ENCODE measurements at places on chromosomes 6 and 20. TPM values are rescaled to one million over a fixed set of nuclear protein-coding genes. Genes with fewer than 3 reads are reported as not detected.

DNA sequence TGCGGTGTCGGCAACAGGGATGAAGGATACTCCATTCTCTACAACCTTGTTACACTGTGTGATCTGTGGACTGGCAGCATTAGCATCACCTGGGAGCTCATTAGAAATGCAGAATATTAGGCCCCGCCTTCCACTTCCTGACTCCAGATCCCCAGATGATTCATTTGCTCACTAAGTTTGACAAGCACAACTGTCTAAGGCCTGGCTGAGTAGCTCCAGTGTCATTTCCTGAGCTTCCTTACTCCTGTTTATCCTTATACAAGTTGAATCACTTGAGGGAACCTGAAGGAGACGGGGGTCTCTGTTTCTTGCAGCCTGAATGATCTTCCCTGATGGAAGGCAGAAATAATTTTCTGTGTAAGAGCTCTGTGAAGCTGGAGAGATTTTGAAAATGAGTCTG is 32.7 kb upstream of the PROKR2 start:
- no peak for DNase-seq

DNA sequence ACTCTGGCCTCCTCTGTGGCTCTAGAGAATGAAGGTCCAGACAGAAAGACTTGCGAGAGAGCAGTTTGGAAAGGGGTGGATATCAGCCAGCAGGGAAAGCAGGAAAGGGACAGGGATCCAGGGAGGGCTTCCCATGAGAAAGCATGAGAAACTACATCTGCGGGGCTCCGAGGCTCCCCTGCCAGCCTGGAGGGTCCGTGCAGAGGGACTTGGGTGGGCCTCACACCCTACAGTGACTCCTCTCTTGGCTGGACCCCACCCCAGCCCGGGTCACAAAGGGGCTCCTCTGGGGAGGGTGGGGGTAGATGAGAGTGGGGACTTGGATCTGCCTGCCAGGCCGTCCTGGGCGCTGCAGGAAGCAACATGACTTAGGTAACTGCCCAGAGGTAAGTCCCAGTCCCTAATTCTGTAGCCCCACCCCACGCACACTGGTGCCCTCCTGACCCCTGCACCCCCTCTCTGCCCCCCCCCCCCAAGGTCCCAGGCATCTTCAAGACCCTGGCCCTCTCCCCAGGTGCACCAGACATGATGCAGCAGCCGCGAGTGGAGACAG is at the start of gene TMEM239:
Gene TMEM239 (plus strand): TSS at position 335 of the 553 bp plus-strand sequence. CDS start 191 bp downstream, at position 526.
- no peak for DNase-seq

GRCh38 chr20:4040283-4041179 is 25.2 kb upstream of the RNF24 start:
- no peak for DNase-seq

- no peak for DNase-seq
Observed at GRCh38 chr20:58900397-58900796, 47.9 kb downstream of the GNAS start.

The DNAH8 gene
- 0.05 TPM for total RNA-seq

The SEMG2 gene
- 0.09 TPM for total RNA-seq

DNA sequence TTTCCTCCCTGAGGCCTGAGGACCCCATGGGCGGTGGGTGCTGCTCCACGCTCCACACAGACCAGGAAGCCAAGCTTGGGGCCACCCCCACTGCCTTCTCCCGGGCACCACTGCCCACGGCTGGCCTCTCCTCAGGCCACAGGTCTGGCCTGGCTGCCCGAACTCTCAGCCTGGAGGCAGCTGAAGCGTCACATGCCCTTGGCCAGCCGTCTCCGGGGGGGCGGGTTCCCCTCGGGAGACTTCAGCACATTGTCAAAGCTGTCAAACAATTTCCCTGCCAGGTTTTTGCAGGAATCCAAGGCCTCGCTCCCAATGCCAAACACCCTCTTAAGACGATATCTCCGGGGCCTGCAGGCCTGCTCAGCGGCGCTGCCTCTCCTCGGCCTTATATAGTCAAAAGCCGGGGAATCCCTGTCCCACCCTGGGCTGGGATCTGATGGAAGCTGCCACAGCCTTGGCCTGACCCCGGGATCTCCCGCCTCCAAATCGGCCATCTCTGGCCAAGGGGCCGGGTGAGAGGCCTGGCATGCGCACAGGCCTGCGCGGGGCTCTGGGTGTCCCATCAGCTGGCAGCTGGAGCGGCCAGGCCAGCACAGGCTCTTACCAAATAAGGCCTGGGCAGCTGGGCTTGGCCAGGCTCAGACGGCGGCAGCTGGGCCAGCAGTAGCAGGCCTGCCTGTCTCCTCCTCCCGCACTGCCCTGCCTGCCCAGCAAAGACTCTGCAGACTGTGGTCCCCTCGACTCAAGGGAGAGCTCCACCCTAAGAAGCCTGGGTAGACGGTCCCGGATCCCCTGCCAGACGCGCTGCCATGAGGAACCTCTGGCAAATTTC is 49.7 kb downstream of the RBM38 start:
- no peak for DNase-seq

The CDSN gene
- total RNA-seq, result 0.05 TPM

- DNase-seq, result no peak
Observed at GRCh38 chr6:57247603-57248002, 25.5 kb upstream of the RAB23 start.

- no peak for DNase-seq
Observed at GRCh38 chr6:14642842-14643241, 525.3 kb downstream of the CD83 start.

DNA sequence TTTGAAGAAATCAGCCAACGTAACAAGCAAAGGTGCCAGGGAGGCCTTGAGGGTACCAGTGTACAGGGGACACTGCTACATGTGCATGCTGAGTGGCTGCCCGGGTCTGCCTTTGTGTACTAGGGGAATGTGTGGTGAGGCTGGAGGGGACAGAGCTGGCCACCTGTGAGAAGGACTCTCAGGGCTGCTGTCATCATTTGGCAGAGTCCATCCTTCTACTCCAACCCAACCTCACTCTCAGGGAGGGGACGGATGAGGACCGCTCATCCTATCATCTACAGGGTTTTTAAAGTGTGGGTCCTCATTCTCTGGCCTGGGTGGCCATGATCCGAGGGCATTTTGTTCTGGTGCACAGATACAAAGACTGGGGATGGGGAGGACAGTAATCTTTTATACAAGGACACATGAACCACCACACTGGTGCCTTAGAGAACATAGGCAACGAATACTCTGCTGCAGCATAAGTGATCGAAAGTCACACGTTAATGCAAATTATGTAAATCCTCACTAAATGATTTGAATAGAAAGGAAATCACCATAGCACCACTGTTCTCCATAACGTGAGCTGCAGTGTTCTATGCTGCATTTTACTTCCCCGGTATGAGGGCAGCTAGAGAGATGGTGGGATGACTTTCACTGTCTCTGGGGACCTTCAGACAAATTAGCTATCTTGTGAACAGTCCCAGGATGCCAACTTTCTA is 181.4 kb downstream of the GMPR start:
- DNase-seq, result no peak

- DNase-seq, result no peak
Observed at GRCh38 chr6:169397684-169398083, 144.0 kb upstream of the THBS2 start.

DNA sequence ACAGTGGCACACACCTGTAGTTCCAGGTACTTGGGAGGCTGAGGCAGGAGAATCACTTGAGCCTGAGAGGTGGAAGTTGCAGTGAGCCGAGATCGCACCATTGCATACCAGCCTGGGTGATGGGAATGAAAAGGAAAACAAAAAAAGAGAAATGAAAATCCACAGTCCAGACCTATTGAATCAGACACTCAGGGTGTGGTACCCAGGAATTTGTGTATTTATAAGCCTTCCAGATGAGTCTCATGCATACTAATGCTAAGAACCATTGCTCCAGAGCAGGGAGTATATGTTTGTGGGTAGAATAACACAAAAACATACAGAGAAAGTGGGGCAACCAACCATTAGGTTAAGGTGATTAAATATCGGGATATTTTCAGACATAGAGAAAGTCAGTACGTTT is 36.1 kb upstream of the PLCB4 start:
- no peak for DNase-seq

The VSTM2L gene
- total RNA-seq, result 4.4 TPM

The IMPG1 gene
- total RNA-seq, result 0.09 TPM

GRCh38 chr6:439641-440167 is 48.2 kb downstream of the IRF4 start:
- no peak for DNase-seq

GRCh38 chr6:119545245-119545644 is 195.7 kb upstream of the MAN1A1 start:
- DNase-seq, result no peak

DNA sequence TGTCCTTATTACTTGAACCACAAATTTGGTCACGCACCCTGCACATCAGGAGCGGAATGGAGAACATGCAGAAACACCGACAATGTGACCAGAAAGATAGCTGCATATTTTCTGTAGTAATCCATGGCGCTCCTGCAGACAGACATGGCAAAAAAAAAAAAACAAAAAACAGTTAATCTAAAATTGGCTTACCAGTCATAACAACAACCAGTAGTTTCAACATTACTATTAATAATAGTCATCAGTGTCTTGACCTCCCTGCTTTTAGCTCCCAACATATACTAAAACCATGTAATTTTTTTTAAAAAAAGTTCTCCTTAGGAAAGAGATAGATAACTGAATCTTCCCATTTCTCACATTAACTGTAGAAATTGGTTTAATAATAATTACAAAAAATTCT is 6.8 kb downstream of the CGA start:
- no peak for DNase-seq

The CPNE5 gene
- total RNA-seq, result 0.57 TPM

- no peak for DNase-seq
Observed at GRCh38 chr20:54485631-54486030, 10.2 kb downstream of the DOK5 start.

The TINAG gene
- not detected for total RNA-seq

DNA sequence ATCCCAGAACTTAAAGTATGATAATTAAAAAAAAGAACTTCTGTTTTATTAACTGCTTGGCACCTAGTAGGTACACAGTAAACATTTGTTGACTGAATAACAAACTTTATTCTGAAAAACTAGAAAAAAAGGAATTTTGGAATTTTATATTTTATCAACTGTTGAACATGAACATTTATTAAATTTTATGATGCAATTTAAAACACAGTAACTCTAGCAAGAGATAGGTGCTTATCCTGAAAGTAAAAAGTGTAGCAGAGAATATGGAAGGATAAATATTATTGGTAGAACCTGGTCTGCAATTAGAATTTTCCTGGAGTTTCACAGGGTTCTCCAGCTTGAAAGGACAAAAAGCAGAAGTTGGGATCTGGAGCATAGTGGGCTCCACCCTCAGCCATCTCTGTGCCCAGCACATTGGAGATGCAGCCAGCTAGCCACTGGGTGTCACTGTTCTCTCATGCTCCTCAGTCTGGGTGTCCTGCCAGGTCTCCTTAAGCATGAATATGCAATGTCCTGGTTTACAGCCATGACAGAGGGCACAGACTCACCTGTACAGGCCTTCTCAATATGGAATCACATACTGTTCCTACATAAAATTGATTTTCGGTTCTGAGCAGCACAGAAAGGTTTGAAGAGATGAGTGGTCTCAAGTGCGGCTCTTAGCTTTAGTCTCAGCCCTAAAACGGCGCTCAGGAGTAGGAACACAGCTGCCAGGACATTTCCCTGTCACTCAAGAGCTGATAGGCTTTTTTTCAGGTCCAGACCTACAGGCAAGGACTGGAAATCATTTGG is 31.7 kb upstream of the IL20RA start:
- peak; percentile 39 for DNase-seq

DNA sequence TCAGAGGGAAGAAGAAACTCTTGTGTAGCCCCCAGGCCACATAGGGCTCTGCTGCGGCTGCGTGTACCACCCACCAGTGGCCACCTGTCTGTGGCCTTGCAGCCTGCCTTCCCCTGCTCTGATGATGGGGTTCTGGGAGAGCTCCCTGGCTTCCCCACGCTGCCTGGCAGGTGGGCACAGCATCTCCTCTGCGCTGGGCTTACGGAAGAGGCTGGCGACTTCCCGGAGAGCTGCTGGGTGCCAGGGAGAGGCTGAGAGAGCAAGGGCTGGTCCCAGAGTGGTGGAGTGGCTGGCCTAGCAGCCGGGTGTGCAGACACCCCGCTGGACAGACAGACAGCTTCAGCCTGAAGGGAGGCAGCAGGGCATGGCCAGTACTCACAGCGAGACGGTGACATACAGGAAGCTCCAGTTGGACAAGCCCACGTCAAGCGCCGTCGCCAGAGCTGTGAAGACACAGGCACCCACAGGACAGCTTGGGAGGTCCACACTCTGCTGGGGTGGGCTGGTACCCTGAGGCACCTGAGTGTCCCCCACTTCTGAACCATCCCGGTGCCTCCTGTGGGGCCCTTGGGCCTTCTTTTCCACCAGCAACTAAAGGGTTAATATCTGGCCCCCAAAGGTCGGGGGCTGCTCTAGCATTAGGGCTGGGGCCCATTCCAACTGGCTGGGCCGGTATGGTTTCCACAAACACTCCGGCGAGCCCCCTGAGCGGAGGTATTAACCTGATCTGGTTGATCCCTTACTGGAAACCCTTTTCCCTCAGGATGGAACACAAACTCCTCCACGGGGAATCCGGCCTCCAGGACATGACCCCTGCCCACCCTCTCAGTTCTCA is 48.1 kb upstream of the CDH22 start:
- DNase-seq, result no peak

DNA sequence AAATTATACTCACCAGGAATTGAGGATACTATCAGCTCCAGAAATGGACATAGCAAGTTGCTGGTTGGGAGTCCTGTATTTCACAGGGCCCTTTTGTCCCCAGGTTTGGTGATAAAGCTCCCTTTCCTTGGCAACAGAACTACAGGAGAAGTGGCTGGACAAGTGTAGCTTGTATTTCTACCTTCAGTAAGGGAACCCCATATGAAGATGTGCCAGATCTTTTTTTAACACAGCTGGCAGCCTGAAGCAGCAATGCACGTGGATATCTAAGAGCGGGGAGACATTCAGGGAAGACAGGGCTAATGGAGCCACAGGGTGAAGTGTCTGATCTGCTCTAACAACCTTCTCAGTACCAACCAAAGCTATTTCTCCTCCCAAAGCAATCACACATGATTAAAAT is 373.9 kb upstream of the ID4 start:
- DNase-seq, result no peak

GRCh38 chr6:88865275-88865674 is 98.1 kb downstream of the RNGTT start:
- peak; percentile 5 for DNase-seq

DNA sequence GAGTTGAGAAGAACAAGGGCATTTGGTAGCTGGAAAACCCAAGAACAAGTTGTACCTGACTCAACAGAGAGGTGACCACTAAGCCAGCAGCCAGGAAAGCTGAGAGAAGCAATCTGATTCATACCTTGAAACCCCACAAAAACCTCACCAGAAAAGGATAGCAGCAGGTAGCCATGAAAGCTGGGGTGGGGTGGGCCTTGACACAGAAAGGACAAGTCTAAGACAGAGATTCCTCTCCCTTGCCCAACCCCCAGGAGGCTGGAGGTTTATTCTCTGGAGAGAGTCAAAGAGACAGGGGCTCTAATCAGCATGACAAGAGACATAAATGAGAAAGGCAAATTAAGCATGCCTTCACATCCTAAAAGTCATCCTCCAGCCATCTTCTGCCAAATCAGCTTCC is 151.7 kb upstream of the DST start:
- no peak for DNase-seq

The SPEF1 gene
- 0.05 TPM for total RNA-seq
